Activated naive CD4-positive, alpha-beta T cell treated with anti-CD3 and anti-CD28 coated beads for 36 hours (primary cell): ENCODE measurements at places on chromosomes 6 and 20. TPM values are rescaled to one million over a fixed set of nuclear protein-coding genes. Genes with fewer than 3 reads are reported as not detected.

- no peaks in the 10 kb centered on the region for H3K36me3 ChIP-seq
- DNase-seq: no peak
- no peaks in the 10 kb centered on the region for H3K27me3 ChIP-seq
- peaks cover 4% of the 10 kb centered on the region for H3K4me1 ChIP-seq
- no peak overlapping the region for H3K4me3 ChIP-seq
Observed at GRCh38 chr20:33910056-33910455, 83.7 kb upstream of the RALY start.

DNA sequence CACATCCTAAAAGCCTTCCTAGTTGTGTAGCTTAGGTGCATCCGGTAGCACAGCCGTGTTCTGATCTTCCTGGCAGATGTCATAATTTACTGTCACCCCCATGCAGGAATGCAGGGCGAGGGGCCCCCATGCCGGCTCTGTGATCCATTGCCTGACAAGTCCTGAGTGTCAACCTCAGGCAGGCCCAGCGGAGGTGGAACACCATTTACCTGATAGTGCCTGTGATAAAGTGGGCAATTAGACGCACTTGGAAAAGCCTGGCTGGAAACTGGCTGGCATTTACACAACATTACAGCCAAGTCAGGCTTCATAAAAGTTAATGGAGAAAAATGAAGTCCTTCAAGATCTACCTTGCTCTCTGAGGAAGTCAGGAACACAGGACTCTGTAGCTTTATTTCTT lies 521.4 kb upstream of the JAG1 start:
- H3K27me3 ChIP-seq: peaks cover 5% of the 10 kb centered on the region
- no peak overlapping the region for H3K4me3 ChIP-seq
- H3K4me1 ChIP-seq: no peaks in the 10 kb centered on the region
- no peaks in the 10 kb centered on the region for H3K36me3 ChIP-seq
- DNase-seq: no peak

DNA sequence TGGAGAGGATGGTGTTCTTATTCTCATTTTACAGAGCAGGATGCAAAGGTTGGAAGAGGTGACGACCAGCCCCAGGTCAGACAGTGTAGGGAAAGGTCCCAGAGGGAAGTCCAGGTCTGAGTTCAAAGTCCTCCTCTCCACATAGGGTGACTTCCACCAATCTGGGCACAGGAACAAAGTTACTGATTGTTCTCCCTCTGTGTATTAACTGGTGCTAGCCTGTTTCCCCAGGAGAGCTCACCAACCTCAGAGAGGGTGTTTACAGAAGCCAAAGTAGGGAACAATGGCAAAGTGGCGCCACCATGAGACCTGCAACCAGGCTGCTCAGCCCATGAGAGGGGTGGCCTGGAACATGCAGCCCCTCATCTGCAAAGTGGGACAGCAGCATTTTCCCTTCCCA lies 16.8 kb upstream of the SIRPB1 start:
- no peak for DNase-seq
- no peaks in the 10 kb centered on the region for H3K27me3 ChIP-seq
- peaks cover 32% of the 10 kb centered on the region for H3K36me3 ChIP-seq
- H3K27ac ChIP-seq: peak overlapping the region; percentile 8

GRCh38 chr6:1202201-1202600 lies 109.7 kb upstream of the FOXQ1 start:
- DNase-seq: no peak
- H3K4me1 ChIP-seq: peaks cover 8% of the 10 kb centered on the region
- H3K36me3 ChIP-seq: no peaks in the 10 kb centered on the region
- H3K27ac ChIP-seq: no peak overlapping the region
- H3K27me3 ChIP-seq: peaks cover 11% of the 10 kb centered on the region

DNA sequence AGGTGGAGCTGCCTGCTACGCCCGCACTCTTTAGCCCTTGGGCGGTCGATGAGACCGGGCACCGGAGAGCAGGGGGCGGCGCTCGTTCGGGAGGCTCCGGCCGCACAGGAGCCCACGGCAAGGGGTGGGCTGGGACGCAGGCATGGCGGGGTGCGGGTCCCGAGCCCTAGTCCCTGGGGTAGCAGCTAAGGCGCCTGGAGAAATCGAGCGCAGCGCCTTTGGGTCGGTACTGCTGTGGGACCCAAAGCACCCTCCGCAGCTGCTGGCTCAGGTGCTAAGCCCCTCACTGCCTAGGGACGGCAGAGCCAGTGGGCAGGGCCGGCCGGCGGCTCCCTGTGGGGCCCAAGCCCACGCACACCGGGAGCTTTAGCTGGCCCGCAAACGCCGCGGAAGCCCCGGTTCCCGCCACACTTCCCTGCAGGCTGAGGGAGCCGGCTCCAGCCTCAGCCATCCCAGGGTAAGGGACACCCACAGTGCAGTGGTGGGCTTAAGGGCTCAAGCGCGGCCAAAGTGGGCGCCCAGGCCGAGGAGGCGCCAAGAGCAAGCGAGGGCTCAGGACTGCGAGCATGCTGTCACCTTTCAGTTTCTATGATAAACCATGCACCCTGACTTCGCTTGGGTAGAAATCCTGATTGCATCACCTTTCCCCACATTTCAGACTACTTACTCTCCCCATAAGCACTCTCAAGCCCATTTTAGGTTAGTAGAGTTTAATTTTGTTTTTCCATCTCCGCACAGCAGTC lies 52.0 kb downstream of the MYLIP start:
- H3K27me3 ChIP-seq: no peaks in the 10 kb centered on the region
- H3K27ac ChIP-seq: no peak overlapping the region
- no peak for DNase-seq
- H3K36me3 ChIP-seq: peaks cover 8% of the 10 kb centered on the region
- peak overlapping the region; percentile 28 for H3K4me3 ChIP-seq

DNA sequence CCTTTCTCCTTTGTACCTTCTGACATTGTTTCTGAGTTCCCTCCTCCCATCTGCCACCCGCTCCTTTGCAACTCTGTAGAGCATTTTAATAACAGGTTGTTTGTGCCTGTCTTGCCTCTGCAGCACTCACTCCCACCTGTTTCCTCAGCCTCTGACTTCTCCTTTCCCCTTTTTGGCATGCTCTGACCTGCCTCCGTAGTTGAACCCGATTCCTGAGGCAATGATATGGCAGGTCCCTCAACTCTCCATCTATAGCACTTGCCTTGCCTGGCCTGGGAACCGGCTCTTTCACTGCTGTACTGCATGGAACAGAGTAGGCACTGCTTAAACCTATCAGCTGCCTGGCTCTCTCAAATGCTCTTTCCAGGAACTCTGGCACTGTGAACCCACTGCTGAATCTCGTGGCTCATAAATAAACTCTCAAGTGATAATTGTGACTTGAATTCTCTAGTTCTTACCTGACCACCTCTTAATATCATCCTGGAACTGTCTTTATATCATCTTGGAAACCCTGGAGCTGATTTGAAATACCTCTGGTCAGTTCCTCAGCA lies 50.3 kb downstream of the UTRN start:
- no peaks in the 10 kb centered on the region for H3K36me3 ChIP-seq
- peak overlapping the region; percentile 7 for H3K27ac ChIP-seq
- peaks cover 47% of the 10 kb centered on the region for H3K4me1 ChIP-seq
- peak overlapping the region; percentile 49 for H3K4me3 ChIP-seq

DNA sequence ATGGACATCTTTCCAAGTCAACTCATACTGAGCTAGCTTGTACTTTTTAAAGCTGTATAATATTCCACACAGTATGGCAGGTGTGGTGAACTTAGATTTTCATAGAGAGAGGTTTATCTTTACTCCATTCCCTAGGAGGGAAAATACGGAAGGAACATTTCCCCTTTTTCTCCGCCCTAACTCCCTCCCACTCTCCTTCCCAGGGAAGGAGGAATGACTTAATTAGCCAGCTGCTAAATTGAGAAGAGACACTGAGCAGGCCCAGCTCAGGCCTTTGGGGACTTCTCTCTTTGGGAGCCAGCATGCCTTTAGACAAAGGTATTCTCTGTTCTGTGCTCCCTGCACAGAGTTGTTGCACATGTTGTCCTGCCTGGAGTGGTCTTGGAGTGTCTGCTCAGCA lies 46.1 kb downstream of the MBOAT1 start:
- no peak for DNase-seq
- H3K36me3 ChIP-seq: peaks cover 6% of the 10 kb centered on the region
- H3K4me1 ChIP-seq: no peaks in the 10 kb centered on the region
- H3K4me3 ChIP-seq: no peak overlapping the region
- no peak overlapping the region for H3K27ac ChIP-seq
- H3K27me3 ChIP-seq: no peaks in the 10 kb centered on the region

DNA sequence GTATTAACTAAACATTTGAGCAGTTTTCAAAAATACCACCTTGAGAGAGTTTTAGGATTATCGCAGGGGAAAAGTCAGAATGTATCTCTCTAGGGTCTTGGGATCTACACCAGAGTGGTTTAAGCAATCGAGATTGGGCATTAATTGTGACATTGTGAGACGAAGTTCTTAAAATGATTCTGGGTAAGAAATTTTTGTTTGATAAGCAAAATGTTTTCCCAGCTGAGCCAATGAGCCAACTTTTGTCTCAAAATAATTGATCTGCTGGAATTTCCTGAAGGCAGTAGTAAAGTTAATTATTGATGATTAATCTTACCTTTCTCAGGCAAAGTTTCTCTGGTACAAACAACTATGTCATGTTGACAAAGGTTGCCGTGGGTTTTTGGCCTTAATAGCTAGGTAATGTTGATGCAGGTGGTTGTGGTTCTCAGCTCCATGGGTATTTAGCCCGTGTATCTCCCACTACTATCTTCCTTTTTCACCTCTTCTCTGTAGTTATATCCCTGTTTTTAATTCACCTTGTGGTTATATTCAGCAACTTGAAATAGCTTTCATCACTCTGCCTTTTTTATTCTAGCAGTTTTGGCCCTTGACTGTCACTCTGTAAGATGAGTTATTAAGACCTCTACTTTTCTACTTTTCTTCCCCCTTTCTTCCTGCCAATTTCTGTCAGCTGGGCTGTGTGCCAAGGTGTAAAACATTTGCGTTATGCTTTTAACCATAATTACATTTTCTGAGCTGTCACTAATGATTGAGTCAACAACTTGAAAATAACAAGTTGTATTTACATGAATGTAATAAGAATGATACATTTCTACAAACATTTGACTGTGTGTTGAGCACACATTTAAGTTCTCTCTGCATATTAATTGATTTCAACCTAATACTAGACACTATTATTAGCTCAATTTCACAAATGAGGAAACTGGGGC lies 368.3 kb upstream of the BTBD3 start:
- no peak for DNase-seq
- H3K4me3 ChIP-seq: no peak overlapping the region
- H3K27me3 ChIP-seq: peaks cover 5% of the 10 kb centered on the region
- no peaks in the 10 kb centered on the region for H3K4me1 ChIP-seq

DNA sequence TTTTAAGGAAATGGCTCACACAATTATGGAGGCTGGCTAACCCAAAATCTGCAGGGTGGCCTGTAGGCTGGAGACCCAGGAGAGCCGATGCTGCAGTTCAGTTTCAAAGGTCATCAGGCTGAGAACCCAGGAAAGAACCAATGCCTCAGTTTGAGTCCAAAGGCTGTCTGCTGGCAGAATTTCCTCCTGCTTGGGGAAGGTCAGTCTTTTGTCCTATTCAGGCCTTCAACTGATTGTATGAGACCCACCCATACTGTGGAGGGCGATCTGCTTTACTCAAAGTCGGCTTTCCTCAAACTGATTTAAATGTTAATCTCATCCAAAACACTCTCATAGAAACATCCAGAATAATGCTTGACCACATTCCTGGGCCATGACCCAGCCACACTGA lies 189.7 kb upstream of the CDYL start:
- H3K4me3 ChIP-seq: no peak overlapping the region
- DNase-seq: no peak
- H3K4me1 ChIP-seq: no peaks in the 10 kb centered on the region
- H3K27me3 ChIP-seq: peaks cover 5% of the 10 kb centered on the region
- H3K36me3 ChIP-seq: no peaks in the 10 kb centered on the region
- H3K27ac ChIP-seq: no peak overlapping the region

DNA sequence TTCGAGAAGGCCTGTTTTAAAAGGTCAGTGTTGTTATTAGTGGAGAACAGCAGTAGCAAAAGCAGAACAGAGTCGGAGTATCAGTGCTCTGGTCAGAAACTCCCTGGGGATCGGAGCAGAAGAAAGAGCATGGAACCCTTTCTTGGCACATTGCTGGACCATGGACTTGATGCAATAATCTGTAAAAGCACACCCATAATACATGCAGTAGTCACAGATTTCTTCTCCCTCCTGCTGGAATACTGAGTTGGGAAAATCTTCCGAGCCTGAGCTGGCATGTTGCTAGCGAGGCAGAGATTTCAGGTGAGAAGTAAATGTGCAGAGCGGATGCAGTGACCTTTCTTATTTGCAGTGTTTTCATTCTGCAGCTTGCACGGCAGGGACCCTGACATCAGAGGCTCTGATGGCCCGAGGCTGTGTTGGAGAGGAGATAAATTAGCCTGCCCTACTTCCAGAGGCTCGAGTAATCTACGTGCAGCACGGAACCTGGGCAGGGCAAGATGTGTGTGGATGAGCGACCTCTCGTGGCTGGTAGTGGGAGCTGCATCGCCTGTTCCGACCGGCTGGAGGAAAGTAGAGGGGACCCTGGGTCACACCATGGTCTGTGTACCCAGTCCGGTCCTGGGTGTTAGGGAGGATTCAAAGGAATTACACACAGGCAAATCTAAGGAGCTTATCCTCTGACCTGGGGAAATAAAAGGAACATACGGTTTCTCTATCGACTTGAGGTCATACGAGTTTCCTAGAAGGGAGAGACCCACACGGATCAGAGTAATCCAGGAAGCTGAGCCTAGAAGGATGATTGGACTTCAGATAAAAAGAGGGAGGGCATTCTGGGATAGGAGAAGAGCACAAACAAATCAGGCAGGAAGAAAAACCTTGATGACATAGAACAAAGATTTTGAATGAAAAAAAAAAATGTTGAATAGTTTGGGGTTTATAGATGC lies 137.0 kb upstream of the STMND1 start:
- no peak overlapping the region for H3K4me3 ChIP-seq
- peak; percentile 79 for DNase-seq
- no peaks in the 10 kb centered on the region for H3K36me3 ChIP-seq

DNA sequence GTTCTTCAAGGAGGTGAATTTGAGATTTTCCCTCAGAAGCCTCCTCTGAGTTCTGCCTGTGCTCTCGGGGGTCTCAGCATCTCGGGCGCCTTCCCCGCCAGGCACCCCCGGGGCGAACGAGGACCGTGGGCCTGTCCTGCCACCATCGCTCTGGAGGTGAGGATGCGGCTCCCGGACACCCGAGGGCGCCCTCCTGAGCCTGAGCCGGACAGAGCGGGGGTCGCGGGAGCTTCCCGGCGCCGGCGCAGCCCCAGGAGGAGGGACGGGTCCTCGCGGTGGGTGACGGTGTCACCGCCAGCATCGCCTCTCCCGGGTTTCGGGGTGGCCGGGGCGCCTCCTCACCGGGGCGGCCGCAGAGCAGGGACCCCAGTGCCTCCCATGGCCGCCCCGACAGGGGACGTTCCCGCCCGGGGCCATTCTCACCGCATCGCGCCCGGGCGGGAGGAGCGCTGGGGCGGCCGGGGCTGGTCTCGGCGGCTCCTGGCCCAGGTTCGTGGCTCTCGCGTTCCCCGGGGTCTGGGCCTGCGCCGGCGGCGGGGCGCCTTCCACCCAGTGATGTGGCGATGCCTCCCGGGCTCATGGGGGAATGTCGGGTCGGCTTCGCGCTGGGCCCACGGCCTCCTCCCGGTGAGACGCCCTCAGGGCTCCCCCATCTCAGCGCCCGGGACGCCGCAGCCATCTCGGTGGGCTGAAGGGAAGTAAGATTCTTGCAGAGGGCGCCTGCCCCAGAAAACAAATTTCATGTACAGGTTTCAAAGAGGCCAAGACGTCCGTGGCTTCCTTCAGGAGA lies 210.5 kb downstream of the ERMARD start:
- DNase-seq: peak; percentile 45
- no peak overlapping the region for H3K27ac ChIP-seq
- peaks cover 1% of the 10 kb centered on the region for H3K36me3 ChIP-seq
- peak overlapping the region; percentile 50 for H3K4me3 ChIP-seq
- peaks cover 5% of the 10 kb centered on the region for H3K27me3 ChIP-seq

Gene SLC35F1
- not detected for total RNA-seq

Gene COL19A1
- not detected for total RNA-seq

Gene PPIL6
- 0.19 TPM for total RNA-seq

Gene FRK
- total RNA-seq: not detected

Gene NKX2-4
- total RNA-seq: not detected

Gene ZSCAN23
- total RNA-seq: 2.0 TPM

Gene FAM217A
- total RNA-seq: not detected

Gene RFX6
- not detected for total RNA-seq
